ENCODE measurements at places on chromosomes 6 and 20.

DNA sequence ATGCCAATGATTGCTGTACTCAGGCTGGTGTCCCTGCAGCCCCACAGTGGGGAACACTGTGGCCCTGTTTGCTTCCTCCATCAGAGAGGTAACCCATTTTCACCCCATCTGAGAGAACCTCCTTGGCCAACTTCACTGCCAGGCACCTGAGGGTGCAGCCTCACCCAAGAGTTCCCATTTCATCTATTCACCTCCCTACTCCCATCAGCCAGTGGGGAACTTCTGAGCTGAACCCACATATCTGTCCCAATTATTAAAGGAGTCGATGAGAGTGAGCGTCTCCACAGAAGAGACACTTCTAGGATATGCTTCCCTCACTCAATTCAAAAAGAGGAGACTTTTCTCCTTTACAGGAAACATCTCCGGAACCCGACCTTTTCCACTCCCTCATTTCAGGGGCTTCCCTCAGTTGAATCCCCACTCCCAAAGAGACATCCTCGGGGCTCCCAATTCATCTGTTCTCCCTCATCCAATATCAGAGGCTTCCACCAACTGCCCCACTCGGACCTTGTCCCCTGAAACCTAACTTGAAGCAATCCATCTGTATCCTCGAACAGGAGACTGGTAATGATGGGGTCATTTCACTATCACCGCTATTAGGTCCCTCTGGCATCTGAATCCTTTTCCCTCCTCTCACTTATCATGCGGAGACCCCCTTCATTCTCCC is 988 bp downstream of the UBE2V1 start:
- DNase-seq = no peak

GRCh38 chr20:11861479-11861878 is 56.2 kb upstream of the BTBD3 start:
- no peak for DNase-seq

DNA sequence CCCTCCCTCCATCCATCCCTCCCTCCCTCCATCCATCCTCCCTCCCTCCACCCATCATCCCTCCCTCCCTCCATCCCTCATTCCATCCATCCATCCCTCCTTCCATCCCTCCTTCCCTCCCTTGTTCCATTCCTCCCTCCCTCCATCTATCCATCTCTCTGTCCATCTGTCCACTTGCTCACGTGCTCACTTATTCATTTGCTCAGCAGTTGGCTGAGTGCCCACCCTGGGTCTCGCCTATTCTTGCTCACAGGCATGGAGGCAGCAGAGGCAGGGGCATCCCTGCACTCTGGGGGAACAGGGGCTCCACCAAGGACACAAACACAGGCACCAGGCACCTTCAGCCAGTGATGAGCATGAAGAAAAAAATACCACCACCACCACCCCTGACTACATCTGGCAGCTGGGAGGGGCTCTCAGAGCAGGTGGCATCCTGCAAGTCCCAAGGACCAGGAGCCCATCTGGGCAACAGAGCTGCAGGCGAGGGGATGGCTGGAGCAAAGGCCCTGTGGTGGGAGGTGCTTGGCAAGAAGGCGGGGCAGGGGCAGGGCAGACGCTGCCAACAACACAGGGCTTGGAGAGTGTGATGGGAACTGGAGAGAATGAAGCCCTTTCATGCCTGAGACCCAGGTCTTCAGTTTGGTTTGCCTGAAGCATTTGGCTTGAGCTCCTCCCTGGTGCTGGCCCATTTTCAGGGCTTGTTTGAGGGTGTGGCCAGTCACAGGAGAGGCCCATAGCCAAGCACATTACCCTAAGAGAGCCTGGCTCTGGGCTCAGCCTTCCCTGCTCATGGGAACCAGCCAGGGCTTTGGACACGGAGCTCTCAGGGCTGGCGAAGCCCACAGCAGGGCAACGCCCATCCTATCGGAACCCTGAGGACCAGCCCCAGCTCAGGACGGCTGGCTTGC is 40.2 kb upstream of the MRGBP start:
- no peak for DNase-seq

DNA sequence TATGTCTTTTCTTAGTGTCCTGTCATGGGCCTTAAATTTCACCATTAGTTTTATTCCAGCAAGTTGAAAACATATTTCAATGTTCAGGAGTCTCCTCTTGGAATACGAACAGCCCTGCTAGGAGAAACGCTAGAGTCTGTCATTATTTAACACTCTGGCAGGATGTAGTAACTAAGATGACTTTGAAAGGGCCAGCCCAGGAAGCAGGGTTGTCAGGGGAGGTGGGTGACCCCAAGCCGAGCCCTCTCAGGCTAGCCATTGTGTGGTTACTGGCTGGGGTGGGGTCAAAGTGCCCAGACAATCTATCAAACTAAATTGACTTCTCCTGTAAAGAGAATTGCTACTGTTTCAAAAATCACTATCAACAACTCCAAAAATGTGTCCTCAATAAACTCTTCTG is 67.8 kb downstream of the LY86 start:
- DNase-seq = no peak

- DNase-seq = no peak
Observed at GRCh38 chr6:36493859-36494258, 51.1 kb downstream of the KCTD20 start.

GRCh38 chr20:45091366-45091765 is 9.6 kb downstream of the KCNS1 start:
- DNase-seq = no peak

GRCh38 chr6:119346450-119346849 is 3.1 kb downstream of the MAN1A1 start:
- DNase-seq = no peak

GRCh38 chr6:37525460-37526357 is 26.0 kb upstream of the CCDC167 start:
- DNase-seq = no peak

- DNase-seq = no peak
Observed at GRCh38 chr6:20038410-20039204, 173.7 kb downstream of the MBOAT1 start.

DNA sequence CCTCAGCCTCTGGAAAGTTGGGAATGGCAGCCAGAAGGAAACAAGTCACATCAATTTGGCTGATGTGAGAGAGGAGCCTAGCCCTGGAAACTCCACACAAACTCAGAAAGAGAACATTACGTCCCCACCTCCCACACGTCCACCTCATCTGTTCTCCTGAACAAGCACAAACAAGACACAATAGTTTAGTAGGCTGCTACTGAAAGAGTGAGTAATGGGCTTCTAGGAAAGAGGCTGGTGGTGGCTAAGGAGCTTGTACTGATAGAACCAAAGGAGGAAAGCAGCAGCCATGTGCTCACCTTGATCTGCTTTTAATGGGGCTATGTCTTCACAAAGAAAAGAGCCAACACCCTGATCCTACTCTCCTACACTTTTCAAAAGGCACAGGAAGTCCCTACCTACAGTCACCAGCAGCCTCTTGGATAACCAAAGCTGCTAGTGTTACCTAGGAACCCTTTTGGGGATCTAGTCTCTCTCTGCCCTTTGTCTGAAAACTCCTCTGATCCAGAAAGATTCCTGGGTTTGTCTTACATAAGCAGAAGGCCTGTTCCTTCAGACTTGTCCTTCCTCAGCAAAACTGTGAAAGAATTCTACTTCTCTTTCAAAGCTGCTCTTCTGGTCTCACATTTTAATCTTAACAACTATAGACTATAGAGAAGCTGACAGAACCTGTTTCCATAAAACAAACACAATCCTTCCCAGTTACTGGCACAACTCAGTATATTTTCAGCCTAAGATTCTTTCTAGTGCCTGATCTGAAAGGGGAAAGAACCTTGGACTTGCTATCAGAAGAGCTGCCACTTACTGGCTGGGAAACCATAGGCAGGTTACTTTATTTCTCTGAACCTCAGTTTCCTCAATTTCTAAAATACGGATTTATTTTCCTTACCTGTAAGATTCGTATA is 3.1 kb downstream of the PLAGL2 start:
- DNase-seq = no peak

- DNase-seq = no peak
Observed at GRCh38 chr6:43101497-43101896, 25.4 kb downstream of the PTK7 start.

DNA sequence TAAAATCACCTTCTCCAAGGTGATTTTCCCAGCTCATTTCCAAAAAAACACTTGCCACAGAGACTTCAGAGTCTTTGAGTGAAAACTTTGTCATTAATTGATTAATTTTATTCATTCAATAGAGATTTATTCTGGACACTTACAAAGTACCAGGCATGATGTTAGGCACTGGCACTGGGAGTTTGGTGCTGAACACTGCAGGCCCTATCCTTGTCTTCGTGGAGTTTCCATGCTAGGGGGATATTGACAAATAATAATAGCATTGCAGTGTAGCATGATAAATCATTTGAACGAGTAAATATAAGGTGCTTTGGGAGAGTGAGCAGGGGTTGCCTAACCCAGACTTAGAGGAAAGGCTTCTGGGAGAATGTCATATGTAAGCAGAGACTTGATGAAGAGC is 145.7 kb downstream of the SOX4 start:
- DNase-seq = no peak

GRCh38 chr20:32190616-32191415 is 16.7 kb downstream of the PLAGL2 start:
- DNase-seq = no peak

All from right renal pelvis (tissue), 4 donors.